NCI-H345 (cell line): ENCODE measurements at places on chromosomes 13 and 19.

GRCh38 chr13:102915393-102915930, 69.6 kb downstream of the ERCC5 start:
- no peak for DNase-seq

GRCh38 chr13:37338726-37339385, 233.4 kb upstream of the CSNK1A1L start:
- no peak for DNase-seq

GRCh38 chr13:49878682-49879081, 57.5 kb downstream of the SPRYD7 start:
- DNase-seq: no peak

DNA sequence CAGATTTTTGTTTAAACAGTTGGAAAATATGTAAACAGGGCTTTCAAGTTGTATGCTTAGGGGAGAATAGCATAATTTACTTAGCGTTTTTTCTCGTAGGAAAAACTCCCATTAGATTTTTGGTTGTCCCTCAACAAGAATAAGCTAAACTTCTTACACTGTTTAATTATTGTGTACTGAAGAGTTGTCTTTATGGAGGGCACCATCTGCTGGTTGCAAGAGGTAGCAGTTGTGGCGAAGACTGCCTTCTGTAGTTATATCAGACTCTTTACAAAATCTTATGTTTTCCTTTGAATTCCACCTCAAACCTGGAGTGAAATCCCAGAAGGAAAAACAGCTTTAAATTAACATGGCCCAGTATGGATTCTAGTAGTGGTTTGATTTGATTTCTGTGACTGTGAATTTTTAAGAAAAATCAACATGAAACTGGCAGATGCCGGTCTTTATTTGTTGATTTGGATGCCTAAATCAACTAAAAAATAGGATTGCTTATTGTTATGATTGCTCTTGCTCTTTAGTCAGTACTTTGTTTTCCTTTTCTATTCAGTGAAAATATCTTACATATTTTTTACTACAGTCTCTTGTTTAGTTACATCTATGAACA, 53.4 kb downstream of the PDS5B start:
- peak; percentile 14 for DNase-seq

DNA sequence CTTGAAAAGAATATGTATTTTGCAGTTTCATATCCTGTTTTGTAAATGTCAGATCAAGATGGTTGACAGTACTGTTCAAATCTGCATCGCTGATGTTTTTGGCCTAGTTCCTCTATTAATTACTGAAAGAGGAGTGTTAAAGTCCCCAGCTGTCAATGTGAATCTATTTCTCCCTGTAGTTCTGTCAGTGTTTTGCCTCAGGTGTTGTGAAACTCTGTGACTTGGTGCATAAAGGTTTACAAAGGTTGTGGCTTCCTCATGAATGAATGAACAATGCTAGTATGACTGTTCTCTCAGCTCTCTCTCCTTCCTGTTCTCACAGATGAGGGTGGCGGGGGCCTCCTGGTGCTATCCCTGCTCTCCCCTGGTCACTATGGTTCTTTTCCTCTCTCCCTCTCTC, 142.4 kb downstream of the MYCBP2 start:
- no peak for DNase-seq

- no peak for DNase-seq
Observed at GRCh38 chr13:97242755-97243497, 20.8 kb downstream of the MBNL2 start.

- no peak for DNase-seq
Observed at GRCh38 chr13:103218253-103218652, 152.0 kb upstream of the SLC10A2 start.

DNA sequence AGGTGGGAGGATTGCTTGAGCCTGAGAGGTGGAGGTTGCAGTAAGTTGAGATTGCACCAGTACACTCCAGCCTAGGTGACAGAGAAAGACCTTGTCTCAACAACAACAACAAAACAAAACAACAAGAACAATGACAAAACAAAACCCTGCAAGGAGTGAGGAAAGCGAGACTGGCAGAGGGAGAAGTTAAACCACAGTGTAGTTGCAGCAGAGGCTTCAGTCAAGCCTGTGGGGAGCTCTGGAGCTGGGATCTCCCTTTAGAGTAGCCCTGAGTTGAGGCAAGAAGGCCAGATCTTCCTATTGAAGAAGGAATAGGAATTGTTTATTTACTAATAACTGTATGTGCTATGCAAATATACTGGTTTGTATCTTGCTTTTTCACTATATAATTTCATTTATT, 25.3 kb upstream of the RNASEH2B start:
- DNase-seq: no peak

DNA sequence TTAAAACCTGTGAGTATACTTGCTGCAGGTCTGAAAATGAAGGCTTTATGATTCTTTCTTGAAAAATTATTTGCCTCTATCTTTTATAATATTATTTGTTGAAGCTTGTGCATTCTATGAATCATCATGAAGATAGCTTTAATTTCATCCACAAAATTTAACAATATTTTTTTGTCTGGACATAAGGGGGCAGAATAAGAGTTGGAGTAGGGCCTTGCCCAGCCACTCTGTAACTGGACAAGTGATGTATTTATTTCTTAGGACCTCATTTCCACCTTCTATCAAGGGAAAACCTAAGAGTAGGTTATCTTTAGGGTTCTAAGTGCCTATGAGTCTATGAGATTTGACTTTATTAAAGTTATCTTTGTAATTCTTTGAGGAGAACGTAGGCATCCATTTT, 49.9 kb downstream of the N4BP2L1 start:
- DNase-seq: no peak

DNA sequence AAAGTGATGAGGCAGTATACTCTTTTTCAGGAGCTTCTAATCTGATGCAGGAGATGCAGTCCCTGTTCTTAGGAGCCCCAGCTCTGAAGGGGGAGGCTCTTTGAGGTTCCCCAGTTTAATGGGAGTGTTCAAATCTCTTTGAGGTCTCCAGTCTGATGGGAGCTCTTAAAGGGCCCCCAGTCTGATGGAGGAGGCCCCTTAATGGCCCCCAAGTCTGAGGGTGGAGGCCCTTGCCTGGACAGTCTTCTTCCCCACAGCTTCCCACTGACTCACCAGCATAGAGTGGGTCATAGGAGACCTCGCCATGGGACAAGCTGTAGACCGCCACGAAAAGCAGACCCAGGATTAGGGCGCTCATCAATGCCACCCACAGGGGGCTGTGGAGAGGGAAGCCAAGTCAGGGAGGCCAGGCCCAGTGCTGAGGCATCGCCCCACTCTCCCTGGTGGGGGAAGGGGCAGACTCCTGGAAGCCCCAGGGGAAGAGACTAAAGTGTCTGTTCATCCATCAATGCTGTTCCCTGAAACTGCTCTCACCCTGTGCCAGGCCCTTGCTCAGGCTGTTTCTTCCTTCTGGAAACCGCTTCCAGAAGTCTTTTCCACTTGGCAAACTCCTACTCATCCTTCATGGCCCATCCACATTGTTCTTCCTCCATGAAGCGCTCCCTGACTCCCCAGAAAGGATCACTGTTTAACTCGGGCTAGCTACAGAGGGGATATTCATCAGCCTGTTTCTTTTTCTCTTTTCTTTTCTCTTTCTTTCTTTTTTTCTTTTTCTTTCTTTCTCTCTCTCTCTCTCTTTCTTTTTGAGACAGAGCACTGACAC, 2.1 kb downstream of the TM6SF2 start:
- no peak for DNase-seq

- no peak for DNase-seq
Observed at GRCh38 chr19:33691736-33692135, 70.0 kb downstream of the CHST8 start.

GRCh38 chr13:66965181-66965580, 265.0 kb downstream of the PCDH9 start:
- DNase-seq: no peak

- no peak for DNase-seq
Observed at GRCh38 chr13:28286263-28286662, 147.9 kb downstream of the PAN3 start.

DNA sequence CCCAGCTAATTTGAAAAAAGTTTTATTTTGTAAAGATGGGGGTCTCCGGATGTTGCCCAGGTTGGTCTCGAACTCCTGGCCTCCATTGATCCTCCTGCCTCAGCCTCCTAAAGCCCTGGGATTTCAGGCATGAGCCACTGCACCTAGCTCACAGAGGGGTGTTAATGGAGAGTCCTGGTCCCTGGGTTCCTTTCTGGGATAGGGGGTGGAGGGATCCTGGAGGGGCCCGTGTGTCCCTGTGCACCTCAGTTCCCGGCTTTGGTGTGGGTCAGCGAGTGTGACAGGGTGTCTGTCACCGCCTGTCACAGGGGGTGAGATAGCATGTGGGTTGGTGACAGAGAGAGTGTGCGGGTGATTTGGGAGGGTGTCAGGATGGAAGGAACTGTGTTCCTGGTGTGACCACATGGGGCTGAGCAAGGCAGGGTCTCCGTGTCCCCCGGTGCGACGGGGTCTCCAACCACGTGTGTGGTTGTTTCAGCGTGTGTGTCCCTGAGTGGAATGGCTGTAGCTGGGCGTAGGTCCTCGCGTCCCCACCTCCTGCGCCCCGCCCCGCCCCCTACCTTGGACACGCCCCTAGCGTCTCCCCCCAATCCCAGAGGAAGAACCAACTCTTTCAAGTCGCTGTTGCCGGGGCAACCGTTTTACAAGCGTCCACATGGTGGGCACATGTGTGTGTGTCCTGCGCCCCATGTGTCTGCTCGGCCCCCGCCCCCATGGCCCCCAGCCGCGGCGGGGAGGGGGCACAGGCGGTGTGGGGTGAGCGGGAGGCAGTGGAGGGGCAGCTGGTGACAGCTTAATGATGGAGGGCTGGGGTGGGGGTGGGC, 2.9 kb upstream of the NRTN start:
- no peak for DNase-seq

- DNase-seq: no peak
Observed at GRCh38 chr13:25678398-25678797, 306.6 kb downstream of the ATP8A2 start.

DNA sequence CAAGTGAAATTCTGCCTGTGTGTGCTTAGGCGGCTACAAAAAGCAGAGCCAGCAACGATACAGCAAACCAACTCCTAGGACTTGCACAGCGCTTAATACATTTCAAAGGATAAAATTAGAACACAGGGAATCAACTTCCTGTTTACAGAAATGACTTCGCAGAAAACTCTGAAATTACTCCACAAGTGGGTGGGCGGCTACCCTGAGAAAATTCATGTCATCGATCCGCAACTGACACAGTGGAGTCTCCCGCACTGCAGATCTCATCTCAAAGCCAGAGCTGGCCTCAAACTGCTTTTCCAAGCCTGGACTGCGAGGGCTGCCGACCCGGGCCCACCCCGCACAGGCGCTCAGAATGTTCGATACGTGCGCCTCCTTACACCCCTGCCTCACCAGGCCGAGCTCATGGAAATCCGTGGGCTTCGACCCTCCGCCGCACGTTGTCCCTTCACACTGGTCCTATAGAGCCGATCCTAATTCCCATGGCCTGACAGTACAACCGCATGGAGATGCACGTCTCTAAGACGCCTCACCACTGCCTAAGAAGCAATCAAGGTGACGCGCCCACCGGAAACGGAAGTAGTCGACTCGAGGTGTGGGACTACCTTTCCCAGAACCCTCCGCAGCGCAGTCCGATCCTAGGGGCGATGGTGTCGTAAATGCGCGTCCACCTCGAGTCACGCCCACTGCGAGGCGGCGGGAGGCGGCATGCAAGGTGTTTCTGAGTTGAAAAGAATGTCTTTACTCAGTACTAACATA, at the start of gene ZNF229:
Gene ZNF229 (minus strand): TSS at position 557 of the 759 bp plus-strand sequence. CDS start 5,625 bp downstream, outside the sequence.
- no peak for DNase-seq

GRCh38 chr13:112450118-112450903, 74.2 kb downstream of the SPACA7 start:
- no peak for DNase-seq

DNA sequence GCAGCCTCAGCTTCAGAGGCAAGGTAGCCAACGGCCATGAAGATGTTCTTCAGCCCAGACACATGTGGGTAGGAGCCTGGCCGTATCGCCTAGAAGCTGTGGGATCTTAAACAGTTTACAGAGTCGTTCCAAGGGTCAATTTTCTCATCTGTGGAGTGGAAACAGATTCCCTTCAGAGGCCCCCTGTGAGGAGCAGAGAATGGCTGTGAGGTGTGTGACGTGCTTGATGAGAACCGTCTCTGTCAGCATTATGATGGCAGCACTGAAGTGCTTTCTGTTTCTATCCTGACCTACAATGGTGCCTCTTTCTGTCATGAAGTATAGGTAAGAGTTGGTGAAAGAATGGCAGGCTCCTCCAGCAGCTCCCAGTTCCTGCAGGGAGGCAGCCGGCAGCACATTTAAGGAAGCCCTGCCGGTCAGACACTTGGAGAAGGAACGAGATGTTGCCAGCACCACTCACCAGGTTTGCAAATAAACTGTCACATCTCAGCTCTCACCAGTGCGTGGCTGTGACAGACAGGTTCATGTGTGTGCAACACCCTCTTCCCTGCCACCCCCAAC, 277.3 kb downstream of the FOXO1 start:
- no peak for DNase-seq

DNA sequence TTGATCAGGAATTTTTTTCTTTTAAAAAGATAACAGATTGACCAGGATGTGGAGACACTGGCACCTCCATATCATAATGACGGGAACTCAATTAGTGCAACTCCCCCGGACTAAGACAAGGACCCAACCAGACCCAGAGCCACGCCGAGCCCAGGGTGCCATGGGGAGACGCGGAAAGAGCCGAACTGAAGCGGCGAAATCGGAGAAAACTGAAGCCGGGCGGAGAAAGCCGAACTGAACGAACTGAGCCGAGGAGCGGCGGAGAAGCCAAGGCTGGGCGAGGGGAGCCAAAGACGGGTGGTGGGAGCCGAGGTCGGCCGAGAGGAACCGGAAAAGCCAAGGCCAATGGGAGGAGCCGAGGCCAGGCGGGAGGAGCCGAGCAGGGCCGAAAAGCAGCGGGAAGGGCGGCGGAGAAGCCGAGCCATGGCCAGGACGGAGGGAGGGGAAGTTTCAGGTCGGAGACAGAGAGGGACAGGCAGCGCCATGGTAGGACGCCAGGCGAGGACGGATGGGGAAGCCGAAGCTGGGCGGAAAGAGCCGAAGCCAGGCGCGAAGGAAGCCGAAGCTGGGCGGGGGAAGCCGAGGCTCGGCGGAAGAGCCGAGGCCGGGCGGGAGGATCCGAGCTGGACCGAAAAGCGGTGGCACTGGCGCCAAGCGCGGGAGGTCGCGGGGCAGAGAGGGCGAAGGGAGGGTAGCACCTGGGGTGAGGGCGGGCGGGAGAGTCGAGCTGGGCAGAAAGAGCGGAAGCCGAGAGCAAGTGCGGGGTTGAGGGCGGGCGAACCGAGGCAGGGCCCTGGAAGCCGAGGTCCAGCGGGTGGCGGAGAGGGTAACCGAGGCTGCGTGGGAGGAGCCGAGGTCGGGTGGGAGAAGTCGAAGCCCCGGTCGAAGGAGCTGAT, 29.4 kb downstream of the ZNF557 start:
- DNase-seq: peak; percentile 89

DNA sequence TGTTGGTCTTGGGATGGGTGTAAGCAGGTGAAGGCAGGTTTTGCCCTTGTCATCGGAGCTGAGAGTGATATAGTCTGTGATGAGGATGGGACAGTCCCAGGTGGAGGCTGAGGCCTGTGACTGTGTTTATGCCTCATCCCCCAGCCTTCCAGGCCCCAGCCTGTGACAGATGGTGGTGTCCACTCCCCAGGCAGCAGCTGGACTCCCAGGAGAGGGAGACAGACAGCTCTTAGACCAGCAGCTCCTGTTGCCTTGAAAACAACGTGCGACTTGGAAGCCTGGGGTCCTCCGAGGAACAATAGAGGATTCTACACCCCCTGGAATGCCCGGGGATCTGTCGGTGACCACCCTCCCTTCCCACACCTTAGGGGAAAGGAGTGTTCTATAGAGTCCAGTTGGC, 63.8 kb downstream of the CHST8 start:
- no peak for DNase-seq
